ENCODE measurements at places on chromosomes 11 and 22. TPM values are rescaled to one million over a fixed set of nuclear protein-coding genes. Genes with fewer than 3 reads are reported as not detected.

Gene CCDC87
- 0.21 TPM for total RNA-seq

Gene MMP12
- total RNA-seq, result not detected

Gene TIMP3
- 1.1 TPM for total RNA-seq

Gene CASP12
- not detected for total RNA-seq

Gene LRRC55
- not detected for total RNA-seq

Gene TRIM22
- total RNA-seq, result 0.58 TPM

Gene OR8D4
- not detected for total RNA-seq

Gene TMEM45B
- not detected for total RNA-seq

Gene DDT
- total RNA-seq, result 156 TPM

Gene GPR83
- not detected for total RNA-seq

Gene FOLR1
- total RNA-seq, result not detected
